ENCODE measurements at places on chromosomes 7 and 10.
A peak's percentile ranks its signal among the peaks of the same experiment; 100 is the strongest.

DNA sequence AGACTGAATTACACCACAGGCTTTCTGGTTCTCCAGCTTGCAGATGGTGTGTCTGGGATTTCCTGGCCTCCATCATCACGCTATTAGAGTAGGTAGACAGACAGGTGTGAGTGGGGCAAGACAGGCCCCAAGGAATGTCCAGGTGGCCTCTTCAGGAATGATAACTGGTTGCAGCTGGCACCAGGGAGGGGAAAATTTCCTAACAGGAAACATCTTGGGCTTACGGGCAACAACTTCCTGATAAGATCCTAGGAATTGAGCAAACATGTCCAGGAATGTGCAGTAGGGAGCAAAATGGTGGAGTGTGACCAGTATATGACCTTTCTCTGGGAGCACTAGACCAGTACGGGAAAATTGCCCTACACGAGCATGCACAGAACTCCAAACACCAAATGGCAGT lies 11.3 kb downstream of the XRCC2 start:
- DNase-seq, result no peak

GRCh38 chr7:84193747-84194146 lies 842 bp downstream of the SEMA3A start:
- no peak for DNase-seq

- DNase-seq, result no peak
Measured at GRCh38 chr10:90914992-90915765, 5.7 kb downstream of the ANKRD1 start.

- DNase-seq, result no peak
Measured at GRCh38 chr10:16700331-16700730, 116.9 kb downstream of the RSU1 start.

DNA sequence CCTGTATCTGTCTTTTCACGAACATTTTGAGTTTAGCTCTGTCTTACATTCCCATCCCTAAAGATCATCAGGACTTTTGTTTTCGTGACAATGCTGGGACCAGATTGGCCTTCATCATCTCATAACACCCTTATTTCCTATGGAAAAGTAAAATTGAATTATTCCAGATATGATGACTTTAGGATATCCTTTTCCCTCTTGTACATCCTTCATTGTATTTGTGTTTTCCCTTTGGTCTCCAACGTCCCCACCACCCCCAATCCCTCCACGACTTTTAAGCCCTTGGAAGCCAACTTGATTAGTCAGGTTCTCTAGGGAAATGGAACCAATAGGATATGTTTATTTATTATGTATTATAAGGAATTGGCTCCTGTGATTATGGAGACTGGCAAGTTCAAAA lies 167.6 kb downstream of the ARL4A start:
- no peak for DNase-seq

DNA sequence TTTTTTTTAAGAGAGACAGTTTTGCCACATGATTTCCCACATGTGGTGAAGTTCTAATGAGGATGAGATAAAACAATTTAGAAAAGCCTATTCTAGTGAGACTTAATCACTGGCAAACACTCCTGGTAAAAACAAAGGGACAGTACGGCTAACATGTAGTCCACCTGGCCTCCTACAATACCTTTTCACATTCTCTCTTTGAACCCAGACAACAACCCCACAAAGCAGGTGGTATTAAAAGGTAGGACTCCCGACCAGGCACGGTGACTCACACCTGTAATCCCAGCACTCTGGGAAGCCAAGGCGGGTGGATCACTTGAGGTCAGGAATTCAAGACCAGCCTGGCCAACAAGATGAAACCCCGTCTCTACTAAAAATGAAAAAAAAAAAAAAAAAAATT lies 12.4 kb downstream of the PARD3 start:
- no peak for DNase-seq

DNA sequence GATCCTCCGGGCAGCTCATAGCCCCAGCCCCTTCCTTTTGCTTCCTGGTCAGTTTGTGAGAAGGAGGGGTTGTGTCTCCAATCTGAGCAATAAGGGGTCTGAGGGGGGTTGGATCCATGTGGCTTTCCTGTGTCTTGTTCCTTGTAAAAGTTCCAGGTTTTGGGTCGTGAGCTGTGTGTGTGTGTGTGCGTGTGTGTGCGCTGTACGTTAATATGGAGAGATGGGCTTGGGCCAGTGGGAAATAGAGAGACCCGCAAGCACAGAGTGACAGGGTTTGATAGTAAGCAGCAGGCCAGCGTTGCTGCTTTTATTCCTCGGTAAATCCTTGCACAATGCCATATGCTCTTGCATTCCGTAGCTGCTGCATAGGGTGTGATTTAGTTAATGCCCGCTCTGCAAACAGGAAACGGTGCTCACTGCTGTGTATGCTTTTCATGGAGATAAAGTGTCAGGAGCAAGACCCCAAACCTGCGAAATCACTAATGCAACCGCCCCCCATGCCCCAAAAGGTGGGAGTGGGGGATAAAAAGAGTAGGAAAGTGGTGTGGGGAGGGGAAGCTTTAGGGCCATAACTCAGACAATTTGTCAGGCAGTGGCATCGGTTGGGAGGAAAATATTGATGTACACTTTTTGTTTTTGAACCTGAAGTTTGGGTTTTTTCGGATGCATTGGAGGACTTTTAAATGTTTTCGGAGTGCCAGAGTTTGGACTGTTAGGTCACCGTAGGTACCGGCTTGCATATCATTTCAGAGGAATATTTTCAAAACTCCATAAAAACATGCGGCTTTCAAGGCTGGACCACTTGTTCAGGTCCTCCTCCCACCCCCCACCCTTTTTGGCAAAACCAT lies 108.7 kb downstream of the TCF7L2 start:
- peak; percentile 81 for DNase-seq

DNA sequence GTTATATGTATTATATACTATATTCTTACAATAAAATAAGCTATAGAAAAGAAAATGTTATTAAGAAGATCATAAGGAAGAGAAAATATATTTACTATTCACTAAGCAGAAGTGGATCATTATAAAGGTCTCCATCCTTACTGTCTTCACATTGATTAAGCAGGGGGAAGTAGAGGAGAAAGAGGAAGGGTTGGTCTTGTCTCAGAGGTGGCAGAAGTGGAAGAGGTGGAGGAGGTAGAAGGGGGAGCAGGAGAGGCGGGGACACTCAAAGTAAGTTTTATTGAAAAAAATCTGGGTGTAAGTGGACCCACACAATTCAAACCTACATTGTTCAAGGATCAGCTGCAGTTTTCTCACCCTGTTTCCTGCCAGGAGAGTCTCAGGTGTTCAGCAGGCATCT lies 28.9 kb upstream of the ERCC6 start:
- DNase-seq, result no peak

- no peak for DNase-seq
Measured at GRCh38 chr7:112419543-112420130, 30.6 kb upstream of the IFRD1 start.

- DNase-seq, result no peak
Measured at GRCh38 chr10:121647401-121647800, 49.2 kb upstream of the FGFR2 start.

DNA sequence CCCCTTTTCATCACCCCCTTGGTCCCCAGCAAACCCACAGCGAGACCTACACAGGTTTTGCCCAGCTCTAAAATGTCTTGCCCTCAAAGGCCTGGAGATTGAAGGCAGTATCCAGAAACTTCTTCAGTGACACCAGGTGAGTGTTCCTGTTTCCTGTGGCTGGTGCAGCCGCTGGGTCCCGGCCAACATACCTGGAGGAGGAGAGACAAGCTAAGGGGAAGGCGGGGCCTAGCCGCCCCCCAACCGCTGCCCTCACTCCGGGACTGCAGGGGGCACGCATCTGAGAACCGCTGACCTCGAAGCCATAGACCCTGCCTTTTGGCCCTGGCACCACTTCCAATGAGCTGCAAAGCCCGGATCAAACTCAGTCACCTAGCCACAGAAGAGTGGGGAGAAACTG lies 27.0 kb downstream of the OGDHL start:
- DNase-seq, result no peak

DNA sequence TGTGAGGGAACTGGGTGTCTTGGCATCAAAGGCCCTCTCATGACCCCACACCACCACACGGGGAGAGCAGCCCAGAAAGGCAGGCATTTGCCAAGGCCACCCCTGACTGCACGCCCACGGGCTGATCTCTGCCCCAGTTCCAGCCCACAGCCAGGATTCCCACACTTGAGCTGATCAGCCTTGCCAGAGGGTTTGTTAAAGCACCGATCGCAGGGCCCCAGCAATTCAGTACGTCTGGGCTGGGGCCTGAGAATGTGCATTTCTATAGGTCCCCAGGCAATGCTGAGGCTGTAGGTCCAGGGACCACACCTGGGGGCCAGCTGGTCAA lies 103.9 kb downstream of the TNS3 start:
- DNase-seq, result no peak

- DNase-seq, result no peak
Measured at GRCh38 chr7:77837966-77838365, 39.4 kb downstream of the PHTF2 start.

DNA sequence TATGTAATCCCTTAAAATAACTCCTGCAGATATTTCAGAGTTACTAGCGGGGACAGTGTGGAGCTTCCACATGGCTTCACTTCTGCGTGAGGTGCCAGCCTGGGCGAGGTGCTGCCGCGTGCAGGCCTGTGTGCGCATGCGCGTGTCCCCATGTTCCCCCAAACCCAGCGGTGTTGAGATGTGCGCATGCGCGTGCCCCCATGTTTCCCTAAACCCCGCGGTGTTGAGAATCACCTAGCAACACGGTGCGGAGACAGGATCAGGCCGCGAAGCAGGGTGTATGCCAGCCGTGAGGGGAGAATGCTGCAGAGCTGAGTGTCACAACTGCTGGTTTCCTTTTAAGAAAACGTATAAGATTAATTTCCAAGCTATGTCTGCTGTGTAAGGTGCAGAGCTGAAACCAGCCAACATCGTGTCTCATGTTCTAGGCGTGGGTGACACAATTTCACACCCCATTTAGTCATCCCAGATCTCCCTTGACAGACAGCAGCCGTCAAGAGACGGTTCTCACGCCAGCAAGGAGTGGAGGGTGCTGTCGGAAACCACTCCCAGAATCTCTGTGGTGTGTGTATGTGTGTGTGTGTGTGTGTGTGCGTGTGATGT lies 71.9 kb upstream of the ADARB2 start:
- DNase-seq, result no peak

- no peak for DNase-seq
Measured at GRCh38 chr10:327889-328852, 192.9 kb downstream of the ZMYND11 start.

DNA sequence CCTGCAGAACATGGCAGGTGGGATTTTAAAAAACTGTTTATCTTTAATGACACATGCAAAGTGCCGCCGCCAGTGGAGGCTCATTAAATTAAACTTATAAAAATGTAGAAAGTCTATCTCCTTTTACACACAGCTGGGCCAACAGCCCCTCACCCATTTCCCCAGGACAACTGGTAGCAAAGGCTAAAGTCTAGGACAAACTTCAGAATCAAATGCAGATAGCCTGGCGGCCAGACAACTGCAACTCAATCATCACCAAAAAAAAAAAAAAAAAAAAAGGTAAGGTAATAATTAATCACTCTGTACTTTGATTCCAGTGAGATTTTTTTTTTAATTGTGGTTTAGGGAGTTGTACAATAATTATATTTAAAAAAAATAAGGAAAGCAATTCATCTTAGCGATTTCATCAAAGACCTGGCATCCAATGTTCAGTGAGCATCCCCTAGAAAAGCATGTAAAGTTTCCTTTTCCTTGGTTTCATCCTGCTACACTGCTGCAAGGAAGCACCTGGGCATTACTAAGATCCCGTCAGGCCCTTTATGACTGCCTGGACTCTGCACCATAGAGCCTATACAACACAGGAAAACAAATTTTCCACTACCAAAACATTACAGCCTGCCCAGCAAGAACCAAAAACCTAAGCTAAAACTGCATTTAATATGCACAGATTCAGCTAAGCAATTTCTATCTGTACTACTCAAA lies 98.5 kb downstream of the GRB10 start:
- DNase-seq, result no peak

- no peak for DNase-seq
Measured at GRCh38 chr10:111222961-111223360, 146.1 kb downstream of the ADRA2A start.

DNA sequence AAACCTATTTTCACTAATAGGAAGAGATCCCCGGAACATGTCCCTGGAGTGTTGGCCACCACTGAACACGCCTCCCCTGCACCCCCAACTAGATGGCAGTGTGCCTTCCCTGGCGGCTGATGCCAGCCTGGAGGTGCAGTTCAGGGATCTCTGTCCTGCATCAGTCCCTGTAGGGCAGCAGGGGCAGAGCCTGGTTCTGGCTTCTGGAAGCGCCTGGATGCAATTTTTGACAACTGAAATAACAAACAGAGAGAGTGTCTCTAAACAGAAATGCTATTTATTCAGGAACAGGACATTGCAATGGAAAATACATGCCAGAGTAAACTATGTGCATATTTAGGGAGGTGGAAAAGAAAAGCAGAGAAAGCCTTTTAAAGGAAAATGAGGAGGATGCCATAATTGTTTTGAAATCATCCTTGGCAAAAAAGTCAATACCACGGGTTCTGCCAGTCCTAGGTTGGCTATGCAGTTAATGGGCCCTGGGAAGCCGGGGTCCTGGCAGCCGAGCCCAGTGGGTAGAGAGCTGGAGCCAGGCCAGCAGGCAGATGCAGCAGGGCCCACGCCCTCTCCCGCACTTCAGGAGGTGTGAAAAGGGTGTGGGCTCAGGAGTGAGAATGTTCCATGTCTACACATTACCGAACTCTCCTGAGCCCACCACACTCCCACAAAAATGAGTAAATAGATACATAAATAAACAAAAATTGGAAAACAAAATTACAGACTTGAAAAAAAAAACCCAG lies 18.5 kb downstream of the ANTXRL start:
- DNase-seq, result no peak

DNA sequence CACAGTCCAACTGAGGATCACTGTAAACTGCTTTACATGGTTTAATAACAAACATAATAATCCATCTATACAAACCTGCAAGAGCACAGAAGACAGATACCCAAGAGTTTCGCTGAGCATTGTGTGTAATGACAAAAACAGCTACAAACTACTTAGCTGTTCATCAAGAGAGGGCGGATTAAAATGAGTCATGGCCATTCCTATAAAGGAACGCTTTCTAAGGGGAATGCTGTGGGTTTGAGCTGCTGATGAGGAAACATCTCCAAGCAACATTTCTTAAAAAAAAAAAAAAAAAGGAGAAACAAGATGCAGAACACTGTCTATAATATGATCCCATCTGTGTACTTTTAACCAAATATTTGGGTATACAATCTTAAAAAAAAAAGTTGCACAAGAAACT lies 33.8 kb downstream of the VOPP1 start:
- DNase-seq, result peak; percentile 89

GRCh38 chr7:19869979-19870378 lies 96.6 kb upstream of the TMEM196 start:
- no peak for DNase-seq

- DNase-seq, result no peak
Measured at GRCh38 chr7:117005449-117005848, 52.1 kb downstream of the ST7 start.
